ENCODE measurements at places on chromosomes 3 and 15. TPM values are rescaled to one million over a fixed set of nuclear protein-coding genes. Genes with fewer than 3 reads are reported as not detected.

The CIB2 gene
- 63.4 TPM for total RNA-seq

DNA sequence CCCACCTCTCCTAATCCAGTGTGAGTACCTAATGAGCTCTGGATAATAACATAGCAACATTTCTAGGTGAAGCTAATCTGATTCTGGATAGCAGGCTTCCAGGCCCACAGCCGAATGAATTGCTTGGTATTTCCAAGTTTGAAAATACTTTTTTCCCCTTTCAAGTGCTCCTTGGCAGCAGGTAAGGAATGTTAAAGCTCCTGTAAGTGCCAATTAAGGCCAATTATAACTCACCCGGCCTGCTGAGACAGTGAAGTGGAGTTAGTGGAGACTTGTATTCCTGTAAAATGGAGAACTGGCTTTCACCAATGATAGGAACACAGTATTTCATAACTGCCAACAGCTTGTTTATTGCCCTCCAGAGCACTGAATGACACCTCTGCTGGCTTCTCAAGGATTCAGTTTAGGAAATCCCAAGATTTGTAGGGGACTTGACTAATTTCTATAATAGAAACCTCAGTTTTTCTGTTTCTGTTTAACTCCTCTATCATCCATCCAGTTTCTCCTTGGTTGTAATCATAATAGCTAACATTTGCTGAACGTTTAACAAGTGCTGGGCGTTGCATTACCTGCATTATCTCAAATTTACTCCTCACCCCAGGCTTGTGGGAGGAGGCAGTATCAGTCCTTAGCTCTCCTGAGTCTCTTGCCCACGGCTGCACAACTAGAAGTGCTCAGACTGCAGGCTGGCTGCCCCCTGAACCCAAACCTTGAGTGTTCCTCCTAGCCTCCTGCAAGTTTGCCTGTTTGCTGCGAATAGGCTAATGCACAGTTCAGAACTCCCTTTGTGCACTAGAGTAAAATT, 52.7 kb upstream of the SCAANT1 start:
- DNase-seq = peak; percentile 66

- DNase-seq = no peak
Observed at GRCh38 chr15:100887211-100887913, 7.7 kb downstream of the ALDH1A3 start.

DNA sequence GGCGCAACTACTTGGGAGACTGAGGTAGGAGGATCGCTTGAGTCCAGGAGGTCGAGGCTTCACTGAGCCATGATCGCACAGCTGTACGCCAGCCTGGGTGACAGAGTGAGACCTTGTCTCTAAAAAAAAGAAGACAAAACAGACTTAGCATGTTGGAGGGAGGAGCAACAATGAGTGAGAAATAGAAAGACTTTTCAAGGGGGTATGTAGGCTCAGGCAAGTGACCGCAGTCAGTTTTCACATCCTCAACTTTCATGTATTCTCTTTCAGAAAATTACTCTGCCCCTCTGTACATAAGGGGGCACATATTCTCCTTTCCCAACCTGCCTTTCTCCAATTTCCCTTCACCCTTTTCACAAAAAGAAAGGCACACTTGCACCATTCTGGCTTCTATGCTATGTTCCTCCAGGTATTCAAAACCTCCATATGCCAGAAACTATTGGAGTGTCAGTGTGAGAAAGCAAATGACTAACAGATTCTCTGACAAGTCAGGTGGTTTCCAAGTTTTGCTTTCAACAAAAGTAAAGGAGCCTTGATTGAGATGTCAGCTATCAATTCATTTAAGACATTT, 7.6 kb downstream of the NSUN3 start:
- DNase-seq = no peak

GRCh38 chr15:48190932-48191573, 412 bp upstream of the CTXN2 start:
- DNase-seq = peak; percentile 76

The EXOG gene
- total RNA-seq = 5.0 TPM

The SPINT1 gene
- 9.5 TPM for total RNA-seq

DNA sequence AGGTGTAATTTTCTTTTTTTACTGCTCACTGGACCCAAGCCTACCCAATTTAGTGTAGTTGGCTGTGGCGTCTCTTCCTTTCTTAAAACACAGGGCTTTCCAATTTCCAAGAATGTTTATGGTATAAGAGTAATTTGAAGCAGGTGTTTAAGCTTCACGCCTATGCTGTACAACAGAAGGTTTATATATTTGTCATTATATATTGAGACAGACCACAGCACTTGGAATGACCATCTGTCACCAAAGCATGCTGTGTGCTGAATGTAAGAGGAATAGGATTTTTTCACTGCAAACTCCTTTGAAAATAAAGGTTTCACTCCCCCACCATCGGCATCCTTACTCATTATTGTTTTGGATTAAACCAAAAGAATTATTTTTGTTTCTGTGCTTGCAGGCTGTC, 325.7 kb downstream of the OTOL1 start:
- no peak for DNase-seq

- no peak for DNase-seq
Observed at GRCh38 chr3:45486136-45486535, 97.8 kb downstream of the LARS2 start.

GRCh38 chr3:188380252-188380651, 226.3 kb downstream of the LPP start:
- no peak for DNase-seq

The ANKRD34C gene
- not detected for total RNA-seq

The ACKR4 gene
- total RNA-seq = not detected

DNA sequence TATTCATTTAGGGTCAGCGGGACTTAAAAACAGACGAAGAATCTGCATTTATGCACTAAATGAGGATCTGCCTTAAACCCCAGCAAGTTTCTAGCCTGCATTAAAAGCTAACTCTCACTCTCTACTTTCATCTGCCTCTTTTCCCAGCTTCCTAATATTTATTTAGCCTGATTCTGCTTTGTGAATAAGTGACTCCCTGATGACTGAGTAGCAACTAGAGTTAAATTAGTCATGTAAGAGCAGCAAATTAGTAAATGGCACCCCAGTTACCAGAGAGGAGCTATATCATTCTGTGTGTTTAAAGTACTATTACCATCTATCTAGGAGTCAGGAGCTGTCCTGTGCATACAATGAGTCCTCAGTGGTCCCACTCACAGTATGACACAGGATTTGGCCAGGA, 391.0 kb upstream of the RORA start:
- no peak for DNase-seq

The CLN6 gene
- total RNA-seq = 21.7 TPM

DNA sequence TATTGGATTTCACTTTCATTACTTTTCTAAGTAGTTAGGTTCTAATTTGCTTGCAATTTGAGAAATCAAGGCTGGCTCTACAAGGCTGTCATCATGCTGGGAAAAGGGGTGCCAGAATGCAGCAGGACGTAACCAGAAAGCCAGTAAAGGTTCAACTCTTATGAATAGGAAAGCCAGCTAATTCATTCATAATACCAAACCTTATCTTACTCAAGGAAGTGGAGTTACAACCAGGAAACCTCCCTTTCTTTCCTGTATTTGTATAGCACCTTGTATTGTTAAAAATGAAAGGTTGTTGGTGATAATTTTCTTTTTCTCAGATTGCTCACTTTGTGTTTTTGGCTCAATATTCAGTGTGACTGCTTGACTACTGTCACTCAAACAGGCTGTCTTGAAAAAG, 109.4 kb downstream of the FILIP1L start:
- peak; percentile 17 for DNase-seq

- DNase-seq = no peak
Observed at GRCh38 chr3:56064684-56065083, 403.6 kb downstream of the ERC2 start.

- no peak for DNase-seq
Observed at GRCh38 chr15:90677807-90678790, 39.0 kb upstream of the BLM start.

- no peak for DNase-seq
Observed at GRCh38 chr3:194631696-194632095, 1.5 kb downstream of the TMEM44 start.

The ROPN1 gene
- not detected for total RNA-seq

DNA sequence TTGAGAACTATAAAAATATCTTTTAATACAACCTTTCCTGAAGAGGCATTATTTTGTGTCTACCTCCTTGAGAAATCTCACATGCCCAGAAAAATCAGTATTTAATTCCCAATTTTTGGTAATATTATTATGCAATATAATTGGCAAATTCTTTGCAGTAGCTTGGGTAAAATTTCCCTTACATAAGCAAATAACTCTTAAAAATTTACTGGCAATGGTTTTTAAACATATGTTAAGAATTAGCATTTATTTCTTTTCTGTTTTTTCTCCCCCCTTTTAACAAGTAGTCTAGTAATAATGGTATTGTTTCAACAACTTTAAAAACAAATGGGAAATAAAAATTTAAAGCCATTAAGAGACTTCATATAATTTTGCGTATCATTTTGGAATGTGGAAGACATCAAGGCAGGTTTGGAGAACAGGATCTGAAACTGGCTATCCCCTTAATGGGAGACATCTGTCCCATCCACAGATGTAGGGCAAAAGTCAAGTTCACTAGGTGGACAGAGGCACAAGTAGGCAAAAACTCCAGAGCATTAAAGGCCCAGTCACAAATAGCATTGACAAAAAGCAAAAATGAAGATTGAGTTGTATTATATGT, 89.6 kb upstream of the AADACL2 start:
- no peak for DNase-seq

- no peak for DNase-seq
Observed at GRCh38 chr3:28841441-28841840, 439.4 kb upstream of the RBMS3 start.

- peak; percentile 55 for DNase-seq
Observed at GRCh38 chr3:188262913-188263683, 109.1 kb downstream of the LPP start.

The EPB42 gene
- 0.39 TPM for total RNA-seq

The HTD2 gene
- 9.9 TPM for total RNA-seq

The KLHL40 gene
- total RNA-seq = 0.39 TPM

- peak; percentile 40 for DNase-seq
Observed at GRCh38 chr15:89078851-89079810, 9.1 kb upstream of the ABHD2 start.

- DNase-seq = peak; percentile 27
Observed at GRCh38 chr3:45942051-45942825, 1.0 kb upstream of the CXCR6 start.

The FRMD5 gene
- 59.7 TPM for total RNA-seq

GRCh38 chr3:114344492-114344891, 50.7 kb downstream of the TIGIT start:
- no peak for DNase-seq

- DNase-seq = no peak
Observed at GRCh38 chr15:45862034-45862433, 227.2 kb downstream of the SQOR start.

Data from cardiac muscle cell (in vitro differentiated cells and primary cell).